Activated CD4-positive, CD25-positive, alpha-beta regulatory T cell (primary cell): ENCODE measurements at places on chromosomes 4 and X.

GRCh38 chr4:41715155-41715554, 33.4 kb downstream of the PHOX2B start:
- DNase-seq: no peak

- no peak for DNase-seq
Measured at GRCh38 chr4:53313510-53313909, 52.4 kb downstream of the SCFD2 start.

DNA sequence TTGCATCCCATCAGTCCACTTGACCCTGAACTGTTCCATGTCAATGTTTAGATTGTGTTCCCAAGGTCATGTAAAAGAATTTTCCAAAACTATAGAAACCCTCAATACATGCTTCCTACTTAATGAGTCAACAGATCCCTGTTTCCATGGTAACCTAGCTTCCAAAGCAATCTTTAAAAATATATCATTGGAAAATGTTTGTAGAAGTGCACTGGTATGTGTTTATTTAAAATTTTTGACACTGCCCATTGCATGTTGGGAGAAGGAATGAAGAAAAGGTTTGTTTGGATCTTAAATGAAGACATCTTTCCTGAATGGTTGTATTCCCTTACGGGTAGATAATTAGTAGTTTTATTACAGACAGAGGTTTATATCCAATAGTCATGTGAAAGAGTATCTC, 345.3 kb downstream of the GABRG1 start:
- no peak for DNase-seq

DNA sequence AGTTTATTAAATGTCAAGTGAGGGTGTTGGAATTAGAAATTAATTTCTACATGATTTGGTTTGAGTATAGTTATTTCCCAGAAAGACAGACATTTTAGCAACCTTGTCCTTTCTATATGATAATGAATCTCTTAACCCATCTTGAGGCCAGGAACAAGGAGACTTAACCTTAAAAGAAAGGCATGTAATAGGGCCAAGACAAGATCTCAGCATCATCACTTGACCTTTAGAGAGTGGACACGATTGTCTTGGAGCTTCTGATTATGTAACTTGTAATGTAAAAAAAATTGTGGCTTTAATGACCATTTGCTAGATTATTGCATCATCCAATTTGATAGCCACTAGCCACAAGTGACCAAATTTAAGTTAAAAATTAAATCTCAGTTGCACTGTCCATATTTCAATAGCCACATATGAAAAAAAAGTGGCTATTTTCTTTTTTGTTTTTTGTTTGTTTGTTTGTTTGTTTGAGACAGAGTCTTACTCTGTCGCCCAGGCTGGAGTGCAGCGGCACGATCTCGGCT, 13.5 kb upstream of the FOXO4 start:
- no peak for DNase-seq

DNA sequence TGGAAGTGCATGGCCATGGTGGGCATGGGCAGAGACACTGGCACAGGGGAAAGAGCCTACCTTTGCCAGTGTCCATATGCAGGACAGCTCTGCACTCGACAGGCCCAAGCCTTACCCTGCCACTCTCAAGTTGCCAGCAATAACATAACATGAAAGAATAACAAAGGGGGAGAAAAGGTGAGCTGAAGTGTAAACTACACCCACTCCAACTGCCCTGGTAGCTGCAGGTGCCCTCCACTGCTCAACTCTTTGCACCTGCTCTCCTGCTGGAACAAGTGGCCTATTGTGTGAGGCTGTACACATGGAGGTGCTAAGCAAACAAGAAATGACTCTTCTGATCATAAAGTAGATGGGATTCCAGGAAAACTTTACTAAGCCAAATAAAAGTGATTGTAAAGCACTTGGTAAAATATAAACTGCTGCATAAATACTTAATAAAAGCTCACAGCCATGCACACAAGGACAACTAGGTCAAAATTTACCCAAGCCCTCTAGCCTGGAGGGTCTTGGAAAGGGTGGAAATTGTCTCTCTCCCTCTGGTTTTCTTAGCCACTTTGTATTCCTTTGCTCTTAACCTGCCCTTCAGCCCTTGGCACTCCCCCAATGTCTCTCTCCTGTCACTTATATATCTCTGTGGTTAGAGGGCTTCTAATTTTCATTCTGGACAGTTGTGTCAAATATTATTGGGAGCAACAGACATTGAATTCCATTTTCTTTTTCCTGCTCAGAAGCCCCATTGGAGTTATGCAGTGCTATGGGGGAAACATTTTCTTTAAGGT, 261.2 kb upstream of the GPC4 start:
- DNase-seq: no peak

- no peak for DNase-seq
Measured at GRCh38 chr4:37742149-37742548, 56.0 kb upstream of the RELL1 start.

GRCh38 chrX:73903941-73904340, 340.9 kb downstream of the CHIC1 start:
- DNase-seq: no peak

- no peak for DNase-seq
Measured at GRCh38 chrX:53547668-53548067, 113.5 kb upstream of the HSD17B10 start.

- DNase-seq: no peak
Measured at GRCh38 chr4:152106113-152106763, 345.4 kb upstream of the GATB start.

DNA sequence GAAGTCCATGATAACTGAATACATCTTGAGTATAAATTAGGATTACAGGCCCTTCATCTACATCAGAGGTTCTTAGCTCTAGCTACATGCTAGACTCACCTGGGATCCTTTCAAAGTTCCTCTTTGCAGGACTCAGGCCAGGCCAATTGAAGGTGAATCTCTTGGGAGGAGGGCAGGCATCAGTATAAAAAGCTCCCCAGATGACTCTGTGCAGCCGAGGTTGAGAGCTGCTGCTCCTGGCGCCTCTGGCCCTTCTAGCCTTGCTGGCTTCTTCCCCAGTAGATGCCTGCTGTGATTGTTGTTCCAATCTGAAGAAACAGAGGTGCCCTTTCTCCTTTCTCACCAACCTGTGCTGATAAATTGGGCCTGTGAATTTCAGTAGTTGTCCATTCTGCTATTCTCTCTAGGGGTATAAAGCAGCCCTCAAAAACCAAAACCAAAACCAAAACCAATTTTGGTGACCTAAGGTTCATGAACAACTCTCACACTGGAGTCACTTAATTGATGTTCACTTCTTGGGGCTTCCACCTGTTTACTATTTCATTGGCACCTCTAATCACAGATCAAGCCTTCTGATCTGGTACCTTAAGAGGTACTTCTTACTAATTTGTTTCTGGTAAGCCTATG, 78.7 kb downstream of the SUPT20HL2 start:
- no peak for DNase-seq

DNA sequence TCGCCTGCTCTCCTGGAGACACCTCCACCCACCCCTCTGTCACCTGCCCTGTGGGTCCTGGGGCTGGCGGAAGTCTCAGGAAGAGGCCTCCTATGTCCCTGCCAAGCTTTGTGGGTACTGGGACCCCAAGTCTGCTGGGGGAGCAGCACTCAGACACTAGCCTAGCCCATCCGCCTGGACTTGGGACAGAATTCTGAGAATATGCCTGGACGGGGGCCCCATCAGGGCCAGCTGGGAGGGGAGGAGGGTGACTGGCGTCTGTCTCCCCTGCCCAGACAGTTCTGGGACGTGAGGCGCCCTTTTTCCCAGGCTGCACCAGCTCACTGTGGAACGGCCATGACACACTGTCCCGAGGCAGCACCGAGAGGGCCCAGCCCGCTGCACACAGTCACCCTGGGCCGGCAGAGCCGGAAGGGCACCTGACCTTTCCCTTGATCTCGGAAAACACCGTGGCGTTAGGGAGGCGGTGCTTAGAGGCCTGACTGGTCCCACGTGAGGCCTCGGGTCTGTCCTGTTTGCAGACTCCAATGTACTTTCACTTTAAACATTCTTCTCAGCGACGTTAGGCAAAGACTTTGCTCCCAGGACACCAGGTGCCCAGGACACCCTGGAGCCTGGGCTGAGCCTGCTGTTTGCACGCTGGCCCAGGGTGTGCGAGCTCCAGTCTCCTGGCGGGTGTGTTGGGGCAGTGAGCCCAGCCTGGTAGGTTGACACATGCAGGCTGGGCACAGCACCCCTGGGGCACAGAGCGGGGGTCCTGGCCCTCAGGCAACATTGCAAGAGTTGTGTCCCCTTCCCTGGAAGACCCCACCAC, 700 bp downstream of the SLC26A1 start:
- no peak for DNase-seq

DNA sequence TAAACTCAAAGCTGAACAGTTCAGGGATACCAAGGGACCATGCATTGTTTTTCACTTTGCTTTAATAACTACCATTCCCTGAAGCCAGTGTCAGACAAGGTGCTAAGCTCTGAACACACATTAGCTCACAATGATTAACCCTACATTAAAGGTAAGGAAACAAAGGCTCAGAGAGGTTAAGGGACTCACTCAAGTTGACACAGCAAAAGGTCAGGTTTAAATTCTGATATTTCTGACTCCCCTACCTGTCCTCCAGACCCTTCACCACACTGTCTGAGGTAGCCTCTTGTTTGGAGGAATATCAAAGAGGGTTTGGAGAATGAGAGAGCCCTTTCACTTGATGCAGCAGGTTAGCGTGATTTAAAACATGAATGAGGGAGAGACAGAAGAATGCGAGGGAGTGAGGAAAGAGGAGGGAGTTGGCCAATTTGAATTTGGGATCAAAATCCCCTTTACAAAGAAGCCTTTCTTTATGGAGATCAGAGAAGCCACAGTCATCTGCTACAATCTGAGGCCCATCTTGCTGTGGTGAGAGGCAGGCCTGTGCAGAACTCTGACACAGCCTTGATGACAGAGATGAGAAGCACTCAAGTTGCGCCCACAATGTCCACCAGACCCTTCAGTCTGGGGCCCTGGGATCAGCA, 103.5 kb downstream of the FHDC1 start:
- DNase-seq: no peak

GRCh38 chrX:53316860-53317237, 35.5 kb upstream of the IQSEC2 start:
- DNase-seq: no peak

DNA sequence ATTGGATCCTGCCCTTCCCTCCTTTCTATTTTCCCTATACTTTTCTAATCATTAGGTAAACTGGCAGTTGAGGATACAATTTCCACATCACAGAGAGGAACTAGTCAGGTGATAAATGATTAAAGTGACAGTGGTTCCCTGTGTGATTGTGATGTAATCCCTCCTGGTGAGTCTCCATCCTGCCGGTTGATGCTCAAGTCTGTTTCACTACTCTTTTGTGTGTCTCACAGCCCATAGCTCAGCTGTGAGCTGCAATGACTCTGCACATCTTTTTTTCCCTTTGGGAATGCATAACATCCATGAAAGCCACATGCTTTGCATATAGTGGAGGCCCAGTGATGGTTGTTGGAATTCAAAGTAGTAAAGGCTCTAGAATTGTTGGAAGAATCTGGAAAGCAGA, 60.4 kb downstream of the CCNI start:
- no peak for DNase-seq

GRCh38 chrX:20056704-20057103, 60.0 kb downstream of the MAP7D2 start:
- DNase-seq: no peak

DNA sequence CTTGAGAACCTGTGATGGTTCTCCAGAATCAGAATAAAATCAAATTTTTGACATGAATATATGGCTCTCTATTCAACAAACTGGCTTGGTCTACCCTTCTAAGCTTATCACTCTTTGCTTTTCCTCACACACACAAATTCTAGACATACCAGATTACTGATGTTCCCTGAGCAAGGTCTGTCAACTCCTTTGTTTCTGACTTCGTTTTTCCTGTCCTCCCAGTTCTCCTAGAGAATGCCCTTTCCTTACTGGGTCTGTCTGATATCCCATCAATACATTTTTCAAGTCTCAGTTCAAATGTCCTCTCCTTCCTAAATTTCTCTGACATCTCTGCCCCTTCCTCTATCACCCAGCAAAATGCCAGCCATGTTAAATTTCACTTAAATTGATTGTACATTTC, 202.1 kb upstream of the IGFBP7 start:
- no peak for DNase-seq

DNA sequence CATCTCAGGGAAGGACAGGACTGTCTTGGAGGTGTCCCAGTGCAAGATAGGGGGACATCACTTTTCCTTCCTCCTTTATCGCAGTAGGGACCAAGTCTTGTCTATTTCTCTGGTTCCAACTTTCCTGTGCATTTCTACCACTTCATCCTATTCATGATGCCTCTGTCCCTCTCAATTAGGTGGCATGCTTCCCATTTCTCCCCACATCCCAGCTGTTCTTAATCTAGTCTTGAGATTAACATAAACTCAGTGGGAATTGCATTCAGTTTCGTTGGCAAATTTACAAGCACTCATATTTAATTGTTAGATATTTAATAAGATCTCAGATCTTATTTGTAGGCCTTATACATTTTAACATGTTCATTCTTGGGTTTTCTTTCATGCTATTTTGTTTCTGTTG, 15.7 kb upstream of the ODAM start:
- DNase-seq: no peak

DNA sequence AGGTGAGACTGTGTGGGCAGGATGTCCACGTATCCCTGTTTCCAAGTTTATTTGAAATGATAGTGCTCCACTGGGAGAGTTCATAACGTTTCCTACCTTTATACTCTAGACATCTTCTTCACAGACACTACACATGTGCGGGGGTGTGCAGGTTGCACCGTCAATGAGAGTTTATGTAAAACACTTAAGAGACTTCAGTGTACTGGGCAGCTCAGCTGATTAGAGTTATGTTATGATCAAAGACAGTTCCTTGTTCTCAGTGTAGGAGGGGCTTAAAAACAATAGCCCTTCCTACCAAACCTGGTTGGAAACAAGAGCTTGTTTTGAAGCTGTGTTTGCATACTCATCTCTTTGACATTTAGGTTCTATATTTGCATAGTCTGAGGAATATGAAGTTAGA, 326.9 kb upstream of the AGA start:
- no peak for DNase-seq

DNA sequence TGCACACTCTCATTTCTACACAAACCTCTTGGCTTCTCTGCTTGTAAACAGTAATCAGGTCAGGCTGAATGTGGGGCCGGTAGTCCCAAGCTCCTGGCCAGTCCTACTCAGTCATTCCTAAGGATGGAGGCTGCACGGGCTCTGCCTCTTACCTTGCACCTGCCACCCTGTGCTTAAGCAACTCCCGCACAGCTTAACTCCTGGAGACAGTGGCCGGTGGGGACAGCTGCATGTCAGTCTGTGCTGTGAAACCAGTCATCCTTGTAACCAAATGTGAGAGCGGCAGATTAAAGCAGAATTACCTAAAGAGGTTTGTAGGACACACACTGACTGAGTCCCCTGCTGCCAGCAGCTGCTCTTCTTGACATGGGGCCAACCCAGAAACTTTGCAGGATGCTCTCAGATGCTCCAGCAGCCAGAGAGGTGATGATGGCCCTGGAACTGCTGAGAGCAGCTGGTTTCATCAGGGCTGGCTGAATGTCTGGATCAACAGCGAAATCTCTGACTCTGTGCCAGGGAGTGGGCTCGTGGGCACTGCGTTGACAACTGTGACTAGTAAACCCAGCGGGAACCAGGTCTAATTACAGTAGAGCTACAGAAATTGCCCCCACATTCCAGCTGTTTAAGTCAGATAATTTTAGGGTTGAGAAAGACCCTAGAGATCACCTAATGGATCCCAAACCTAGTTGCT, 123.7 kb downstream of the ANAPC4 start:
- no peak for DNase-seq

GRCh38 chr4:54687887-54688841, 30.4 kb downstream of the KIT start:
- DNase-seq: no peak
